GM12891 (cell line): ENCODE measurements at places on chromosomes 2 and 18.

GRCh38 chr2:108938077-108938710, 50.8 kb downstream of the EDAR start:
- no peak for DNase-seq

- no peak for DNase-seq
Observed at GRCh38 chr2:83388804-83389203, 1070.3 kb downstream of the SUCLG1 start.

- DNase-seq: no peak
Observed at GRCh38 chr2:111184725-111185310, 64.1 kb downstream of the BCL2L11 start.

GRCh38 chr2:206814498-206814897, 49.1 kb downstream of the FASTKD2 start:
- no peak for DNase-seq

DNA sequence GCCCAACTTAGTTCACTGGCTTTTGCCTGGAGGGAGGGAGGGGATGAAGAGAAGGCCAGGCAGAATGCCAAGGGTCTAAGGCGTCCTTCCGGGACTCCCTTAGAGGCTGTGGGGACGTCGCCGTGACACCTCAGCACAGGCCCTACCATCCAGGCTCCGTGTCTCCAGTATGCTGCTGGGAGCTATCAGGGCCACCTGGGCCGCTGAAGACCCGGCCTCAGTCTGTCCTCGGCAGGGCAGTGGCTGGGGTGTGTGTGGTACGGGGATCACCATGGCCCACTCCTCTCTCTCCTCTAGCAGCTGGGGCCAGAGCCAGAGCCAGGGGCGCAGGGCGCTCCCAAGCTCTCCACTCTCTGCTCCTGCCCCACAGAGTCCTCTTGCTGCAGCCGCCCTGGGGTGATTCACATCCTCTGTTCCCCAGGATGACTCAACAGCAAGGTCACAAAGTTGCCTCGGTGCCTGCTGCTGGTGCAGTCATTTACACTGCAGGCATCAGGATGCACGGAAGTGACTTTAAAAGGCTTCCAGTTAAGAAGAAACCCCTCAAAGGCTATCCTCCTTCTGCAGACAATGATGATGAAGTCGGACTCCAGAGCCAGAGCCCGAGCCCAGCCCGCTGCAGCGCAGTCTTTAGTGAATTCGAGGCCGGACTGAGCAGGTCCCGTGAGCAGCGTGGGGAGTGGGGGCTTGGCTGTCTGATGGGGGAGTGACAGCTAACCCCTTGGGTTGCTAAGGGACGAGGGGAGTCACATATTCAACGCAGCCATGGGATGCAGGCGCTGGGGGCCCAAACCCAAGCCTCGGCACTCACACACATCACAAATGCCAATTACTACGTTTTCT, 31.9 kb downstream of the SNORC start:
- DNase-seq: no peak

DNA sequence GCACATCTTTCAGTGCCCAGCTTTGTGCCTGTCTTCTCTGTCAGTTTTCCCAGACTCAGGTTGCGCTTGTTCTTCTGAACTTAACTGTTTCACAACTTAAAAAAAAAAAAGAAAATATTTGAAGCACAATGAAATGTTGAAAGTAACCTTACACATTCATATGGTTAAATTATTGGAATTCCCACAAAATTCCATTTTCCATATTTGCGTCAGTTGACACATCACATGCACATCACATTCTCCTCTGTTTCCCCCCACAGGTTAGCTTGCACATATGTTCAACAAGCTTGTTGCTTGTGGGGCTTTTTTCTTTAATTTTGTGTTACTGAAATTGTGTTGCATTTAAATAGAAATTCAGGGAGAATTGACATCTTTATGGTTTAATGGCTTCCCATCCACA, 8.3 kb downstream of the MYO1B start:
- no peak for DNase-seq

DNA sequence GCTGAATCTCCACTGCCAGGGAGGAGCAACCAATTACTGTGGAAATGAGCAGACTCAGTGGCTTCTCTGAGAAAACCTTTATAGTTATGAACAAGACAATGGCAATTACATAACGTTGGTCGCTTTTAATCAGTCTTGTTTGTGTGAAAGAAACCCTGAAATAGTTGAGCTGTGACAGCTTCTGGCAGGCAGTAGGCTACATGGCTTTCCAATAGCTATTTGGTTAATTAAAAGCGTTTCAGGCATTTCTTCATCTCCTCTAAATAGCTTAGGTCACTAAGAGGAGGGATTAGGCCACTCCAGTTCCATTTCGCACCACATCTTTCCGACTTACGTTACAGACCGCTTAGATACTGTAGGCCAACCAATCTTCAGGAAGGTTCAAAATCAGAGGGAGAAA, 794.4 kb upstream of the ID2 start:
- DNase-seq: no peak

DNA sequence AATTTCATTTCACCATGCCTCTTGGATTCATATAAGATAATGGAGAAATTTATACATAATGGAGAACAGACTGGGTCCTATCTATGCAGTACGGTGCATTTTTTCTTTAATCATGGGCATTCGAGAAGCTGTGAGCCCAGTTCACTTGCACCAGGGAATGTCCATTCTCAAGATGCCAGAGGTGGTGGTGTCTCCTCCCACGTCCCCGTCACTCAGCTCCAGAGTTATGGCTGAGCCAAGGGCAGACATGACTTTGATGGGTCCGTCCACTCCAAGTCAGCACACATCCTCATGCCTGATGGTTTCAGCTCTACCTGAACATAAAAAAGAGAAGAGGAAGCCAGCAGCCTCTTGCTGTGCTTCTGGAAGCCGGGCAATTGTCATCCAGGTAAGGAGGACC, 42.1 kb upstream of the CREG2 start:
- DNase-seq: no peak

DNA sequence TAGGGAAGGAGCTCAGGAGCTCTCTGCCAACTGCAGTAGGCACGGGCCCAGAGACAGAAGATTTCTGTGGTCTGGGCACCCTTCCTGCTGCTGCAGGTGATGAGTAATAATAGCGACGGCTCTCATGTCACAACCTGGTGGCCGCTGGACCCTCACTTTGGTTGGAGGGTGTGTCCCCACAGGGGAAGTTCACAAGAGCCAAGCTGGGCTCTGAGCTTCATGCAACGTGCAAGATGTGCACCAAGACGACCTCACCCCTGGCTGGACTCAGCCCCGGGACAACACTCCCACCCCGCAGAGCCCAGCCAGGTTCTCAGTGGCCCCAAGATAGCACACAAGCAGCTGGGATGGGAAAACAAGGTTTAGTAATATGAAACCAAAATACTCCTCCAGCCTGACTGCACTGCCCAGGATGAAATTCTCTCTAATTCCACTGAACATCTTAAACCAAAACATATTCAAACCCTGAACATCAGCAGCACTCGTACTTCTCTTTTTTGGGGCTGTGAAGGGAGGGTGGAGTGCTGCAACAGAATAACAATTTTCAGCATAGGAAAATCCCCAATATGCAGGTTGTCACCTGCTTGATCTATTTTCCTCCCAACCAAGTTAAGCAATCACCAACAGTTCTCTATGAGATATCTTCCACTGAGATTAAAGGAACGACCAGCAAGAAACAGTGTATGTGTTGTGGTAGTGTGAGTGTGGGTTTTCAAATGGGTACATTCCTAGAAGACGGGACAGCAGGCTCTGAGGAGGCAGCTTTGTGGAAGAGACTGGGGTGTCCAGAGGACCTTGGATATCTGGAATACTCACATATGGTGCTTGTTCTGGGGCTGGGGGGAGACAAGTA, 26.5 kb downstream of the BCL2 start:
- DNase-seq: no peak

DNA sequence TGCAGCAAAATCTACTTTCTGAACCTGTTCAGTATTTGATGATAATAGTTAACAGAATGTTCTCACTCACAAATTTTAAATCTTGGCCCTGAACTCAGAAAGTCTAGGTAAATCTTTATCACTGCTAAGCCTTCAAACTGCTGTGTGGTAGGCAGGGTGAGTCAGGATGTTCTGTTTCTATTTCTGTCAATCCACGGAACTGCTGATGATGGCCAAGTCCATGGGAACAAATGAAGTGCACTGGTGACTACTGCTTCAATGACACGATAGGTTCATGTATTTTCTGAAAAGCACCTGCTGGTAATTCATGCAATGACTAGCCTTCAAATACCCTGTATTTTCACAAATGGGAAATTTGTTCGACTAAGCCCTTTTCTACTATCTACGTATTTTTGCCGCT, 14.2 kb downstream of the NIFK start:
- no peak for DNase-seq

DNA sequence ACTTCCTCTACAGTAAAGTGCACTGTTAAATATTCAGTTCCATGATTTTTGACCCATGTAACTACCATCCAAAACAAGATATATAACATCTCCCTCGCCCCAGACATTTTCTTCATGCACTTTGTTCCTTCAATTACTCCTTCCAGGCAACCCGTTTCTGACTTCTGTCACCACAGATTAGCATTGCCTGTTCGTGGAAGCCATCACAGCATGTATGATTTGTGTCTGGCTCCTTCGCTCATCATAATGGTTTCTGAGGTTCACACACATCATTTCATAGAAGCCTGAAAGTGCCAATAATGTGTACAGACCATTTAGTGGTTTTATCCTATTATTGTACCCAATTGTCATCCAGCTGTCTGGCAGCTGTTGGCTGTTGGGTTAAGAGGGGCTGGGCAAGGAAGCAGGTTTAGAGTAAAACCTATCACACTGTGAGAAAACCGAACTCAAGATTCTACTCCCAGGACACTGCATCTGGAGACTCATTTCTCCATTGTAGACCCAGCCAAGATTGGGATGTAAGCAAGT, 16.1 kb downstream of the ARHGAP28 start:
- DNase-seq: no peak

GRCh38 chr2:59184276-59185020, 943.3 kb upstream of the FANCL start:
- no peak for DNase-seq

GRCh38 chr2:25424426-25425028, 82.8 kb upstream of the DNMT3A start:
- DNase-seq: no peak

- no peak for DNase-seq
Observed at GRCh38 chr2:25309402-25309801, 32.3 kb downstream of the DNMT3A start.

DNA sequence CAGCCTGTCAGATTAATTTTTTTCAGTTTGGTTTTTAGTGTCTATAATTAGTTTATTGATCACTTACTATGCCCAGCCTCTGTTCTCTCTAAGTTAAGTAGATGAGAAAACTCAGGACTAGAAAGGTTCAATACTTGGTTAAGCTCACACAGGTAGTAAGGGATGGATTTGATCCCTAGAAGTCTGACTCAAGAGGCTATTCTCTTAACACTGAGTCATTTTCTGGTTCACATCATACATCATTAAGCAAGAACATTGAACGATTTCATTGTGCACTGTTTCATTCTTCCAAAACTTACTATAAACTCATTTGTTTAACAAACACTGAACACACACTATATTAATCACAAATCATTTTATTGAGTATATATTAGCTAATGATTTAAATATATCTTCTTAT, 54.1 kb upstream of the SLC38A11 start:
- no peak for DNase-seq

GRCh38 chr2:7057865-7058400, 140.7 kb downstream of the RNF144A start:
- no peak for DNase-seq

DNA sequence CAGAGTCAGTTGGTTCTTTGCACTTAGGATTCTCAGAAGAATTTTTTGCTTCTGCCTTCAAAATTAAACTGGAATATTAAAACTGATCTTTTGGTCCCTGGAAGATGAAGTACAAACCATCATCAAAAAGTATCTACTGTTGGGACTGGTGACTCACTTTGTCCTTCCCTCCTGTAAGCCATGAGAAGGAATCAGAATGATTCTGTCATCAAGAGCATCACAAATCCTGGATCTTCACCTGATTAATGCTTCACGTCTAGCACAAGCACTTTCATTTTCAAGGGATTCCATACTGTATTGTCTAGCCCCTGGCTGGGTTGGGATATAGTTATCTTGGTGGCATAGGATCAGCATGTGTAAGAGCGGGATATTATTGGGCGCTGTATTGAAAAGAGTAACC, 69.3 kb upstream of the CYP1B1 start:
- no peak for DNase-seq

- DNase-seq: no peak
Observed at GRCh38 chr2:235433860-235434259, 60.0 kb upstream of the AGAP1 start.

- DNase-seq: no peak
Observed at GRCh38 chr2:236758406-236758805, 188.8 kb downstream of the ACKR3 start.

DNA sequence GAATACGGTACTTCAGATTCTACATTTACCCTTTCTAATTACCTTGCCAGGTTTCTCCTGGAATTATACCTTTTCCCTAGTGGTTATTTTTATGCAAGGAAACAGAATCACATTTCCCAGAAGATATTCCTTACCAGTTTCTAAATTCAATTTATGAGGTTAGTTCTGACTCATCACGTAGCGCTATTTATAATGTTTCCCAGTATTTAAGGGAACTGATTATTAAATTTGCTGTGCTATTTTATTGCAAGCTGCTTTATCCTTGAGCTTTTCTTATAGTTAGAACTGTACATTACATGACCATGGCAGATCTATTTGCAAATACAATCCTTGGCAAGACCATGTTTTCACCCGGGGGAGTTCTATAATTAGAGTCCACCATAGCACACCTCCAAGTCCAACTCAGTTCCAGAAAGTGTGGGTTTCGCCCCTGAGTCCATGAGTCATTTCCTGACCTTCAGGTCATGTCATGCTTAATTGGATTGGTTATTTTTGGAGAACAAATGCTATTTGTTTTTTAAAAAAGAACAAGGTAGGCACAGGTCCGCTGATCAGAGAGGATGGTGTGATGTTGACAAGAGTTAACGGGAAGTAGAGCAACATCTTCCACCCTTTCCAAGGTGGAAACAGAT, 126.6 kb downstream of the ZNF532 start:
- no peak for DNase-seq

- DNase-seq: no peak
Observed at GRCh38 chr2:144660518-144661316, 140.8 kb upstream of the ZEB2 start.

DNA sequence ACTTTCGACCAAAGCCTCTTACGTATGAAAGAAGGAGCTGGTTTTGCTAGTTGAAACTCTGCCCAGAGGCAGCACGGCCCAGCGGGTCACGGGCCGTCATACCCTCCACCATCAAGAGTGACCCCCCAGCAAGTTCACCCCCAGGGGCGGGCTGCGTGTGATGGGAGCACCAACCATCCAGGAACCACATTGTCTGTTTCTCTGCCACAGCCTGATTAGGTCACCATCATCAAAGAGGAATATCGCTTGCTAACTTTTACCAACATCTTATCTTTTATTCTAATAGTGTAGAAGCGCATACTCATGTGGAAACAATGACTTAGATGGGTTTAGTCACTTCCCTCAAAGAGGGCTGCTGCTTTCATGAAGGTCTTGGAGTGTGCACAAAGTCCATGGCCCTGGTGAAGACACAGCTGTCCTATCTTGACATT, 116.6 kb upstream of the SMIM21 start:
- no peak for DNase-seq
